GDM1 (cell line): ENCODE measurements at places on chromosomes 4 and X.
A peak's percentile ranks its signal among the peaks of the same experiment; 100 is the strongest.

GRCh38 chrX:49291615-49292337, 11.7 kb upstream of the GAGE10 start:
- DNase-seq = peak; percentile 59

DNA sequence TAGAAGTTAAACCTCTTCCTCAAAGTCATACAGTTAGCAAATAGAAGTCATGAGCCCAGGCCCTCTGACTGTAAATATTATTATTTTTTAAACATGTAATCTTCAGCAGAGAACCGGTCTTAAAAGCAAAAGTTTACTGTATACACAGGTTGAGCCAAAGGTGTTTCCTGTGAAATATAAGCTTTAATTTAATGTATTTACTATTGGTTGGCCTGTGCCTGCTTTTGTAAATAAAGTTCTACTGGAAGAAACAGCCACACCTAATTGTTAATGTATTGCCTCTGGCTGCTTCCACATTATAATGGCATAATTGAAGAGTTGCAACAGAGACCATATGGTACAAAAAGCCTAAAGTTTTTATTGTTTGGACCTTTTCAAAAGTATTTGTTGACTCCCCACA, 61.0 kb upstream of the PRDM8 start:
- DNase-seq = no peak

- DNase-seq = no peak
These were observed 22.8 kb downstream of the RAB28 start for GRCh38 chr4:13461191-13461905.

- DNase-seq = no peak
These were observed 6.0 kb upstream of the PDLIM3 start for GRCh38 chr4:185541251-185541727.

- no peak for DNase-seq
These were observed 4.6 kb upstream of the LUZP4 start for GRCh38 chrX:115284877-115285276.

- no peak for DNase-seq
These were observed 94.0 kb downstream of the AFAP1 start for GRCh38 chr4:7845493-7846128.

DNA sequence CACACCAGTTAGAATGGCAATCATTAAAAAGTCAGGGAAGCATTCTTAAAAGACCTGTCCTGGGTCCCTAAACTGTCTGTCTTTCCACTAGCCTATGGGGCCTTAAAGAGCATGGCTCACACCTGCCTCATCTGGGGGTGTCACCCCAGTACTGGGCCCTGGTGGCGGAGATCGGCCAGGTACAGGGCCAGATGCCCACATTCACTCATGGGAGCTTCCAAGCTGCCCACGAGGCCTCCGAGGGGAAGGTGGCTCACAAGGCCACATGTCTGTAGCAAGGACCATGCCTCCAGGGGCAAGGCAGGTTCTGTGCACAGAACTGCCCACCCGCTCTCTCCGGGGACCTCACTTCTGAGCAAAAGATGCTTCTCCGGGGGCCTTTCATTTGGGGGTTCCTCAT, 55.5 kb upstream of the AFAP1 start:
- no peak for DNase-seq

GRCh38 chrX:45447331-45447730, 246.7 kb upstream of the DIPK2B start:
- DNase-seq = no peak

- no peak for DNase-seq
These were observed 39.2 kb downstream of the POLA1 start for GRCh38 chrX:24732766-24733500.

DNA sequence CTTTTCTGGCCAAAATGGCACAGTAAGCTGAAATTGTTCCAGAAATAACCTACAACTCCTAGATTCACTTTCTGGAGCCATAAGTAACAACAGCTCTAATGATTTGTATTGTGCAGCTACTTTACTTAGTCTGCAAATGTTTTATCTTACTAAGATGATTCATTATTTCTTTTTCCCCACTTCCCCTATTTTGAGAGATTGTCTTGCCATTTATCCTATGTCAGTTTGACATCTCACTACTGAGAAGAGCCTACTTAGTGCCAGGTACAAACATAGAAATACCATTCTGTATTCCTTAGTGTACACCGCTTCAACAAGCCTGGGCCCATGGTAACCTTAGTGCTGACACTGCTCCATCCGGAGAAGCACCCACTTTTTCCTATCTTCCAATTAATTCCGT, 13.8 kb upstream of the STK26 start:
- DNase-seq = no peak

DNA sequence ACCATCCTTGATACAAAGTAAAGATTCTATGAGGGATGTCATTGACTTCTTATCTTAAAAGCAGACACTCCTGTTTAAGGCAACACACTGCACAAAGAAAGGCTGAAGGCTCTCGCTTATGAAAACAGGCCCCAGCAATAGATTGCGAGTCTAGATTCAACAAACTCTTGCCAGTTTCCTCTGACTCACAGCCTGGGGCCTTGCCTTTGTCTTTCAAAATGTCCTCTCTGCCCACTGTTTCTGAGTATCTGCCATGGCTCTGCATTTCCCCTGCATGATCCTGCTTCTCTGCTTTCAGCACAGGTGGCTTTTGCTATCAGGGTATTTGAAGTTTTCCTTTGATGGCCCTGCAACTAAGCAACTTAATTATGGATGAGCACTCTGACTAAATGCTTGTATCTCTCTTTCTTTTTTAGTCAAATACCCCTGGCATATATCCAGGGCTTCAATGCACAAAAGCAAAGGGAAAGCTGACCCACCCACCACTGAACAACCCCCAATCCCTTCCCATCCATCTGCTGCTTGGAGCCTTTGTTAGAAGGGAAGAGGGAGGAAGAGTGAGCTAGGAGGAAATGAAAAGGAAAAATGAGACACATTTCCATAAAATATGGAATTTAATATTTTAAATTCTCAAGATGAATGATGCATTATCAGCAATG, 32.2 kb downstream of the NDP start:
- no peak for DNase-seq

- no peak for DNase-seq
These were observed 541.9 kb upstream of the BOD1L1 start for GRCh38 chr4:14169460-14169859.

DNA sequence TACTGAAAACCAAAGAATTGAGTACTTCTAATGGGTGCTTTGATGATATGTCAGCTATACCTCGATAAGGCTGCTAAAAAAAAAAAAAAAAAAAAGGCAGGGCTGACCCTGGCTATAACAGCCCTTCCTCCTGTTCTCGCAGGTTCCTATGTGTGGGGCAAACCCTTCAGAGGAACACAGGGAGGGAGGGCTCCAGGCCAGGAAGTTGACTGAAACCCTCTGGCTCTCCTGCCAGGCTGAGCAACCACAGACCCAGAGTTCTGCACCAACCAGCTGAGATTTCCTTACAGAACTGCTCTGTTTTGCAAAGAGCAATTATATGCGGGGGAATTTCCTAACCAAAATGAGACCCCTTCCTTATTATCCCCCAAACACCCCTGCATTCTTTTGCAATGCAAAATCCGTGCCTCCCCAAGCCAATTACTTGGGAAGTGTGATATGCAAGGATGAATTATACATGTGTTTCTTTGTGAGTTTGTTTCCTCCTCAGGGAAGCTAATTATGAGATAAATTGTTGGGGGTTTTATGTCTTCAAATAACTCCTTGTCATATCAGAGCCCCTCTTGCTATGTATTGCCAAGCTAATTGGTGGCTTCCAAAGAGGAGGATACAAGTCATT, 45.6 kb downstream of the PDHA1 start:
- no peak for DNase-seq

- no peak for DNase-seq
These were observed 186.7 kb downstream of the LARP7 start for GRCh38 chr4:112823606-112824005.

DNA sequence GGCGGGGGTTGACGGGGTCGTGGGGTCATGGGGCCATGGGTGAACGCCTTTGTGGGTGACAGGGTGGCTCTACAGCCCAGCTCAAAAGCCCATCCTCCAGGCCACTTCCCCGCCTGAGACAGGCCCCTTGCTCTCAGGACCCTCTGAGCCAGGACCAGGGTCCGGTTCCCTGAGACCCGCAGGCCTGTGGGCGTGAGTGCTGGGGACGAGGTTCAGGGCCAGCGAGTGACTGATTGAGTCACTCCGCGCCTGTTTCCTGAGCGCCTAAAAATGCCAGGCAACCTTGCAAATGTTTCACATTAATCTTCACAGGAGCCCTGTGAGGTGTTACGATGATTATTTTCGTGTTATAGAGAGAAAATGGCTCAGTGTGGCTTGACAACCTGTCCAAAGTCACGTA, 97.8 kb downstream of the ZNF674 start:
- DNase-seq = no peak

GRCh38 chrX:118974908-118975671, 672 bp downstream of the LONRF3 start:
- DNase-seq = no peak

DNA sequence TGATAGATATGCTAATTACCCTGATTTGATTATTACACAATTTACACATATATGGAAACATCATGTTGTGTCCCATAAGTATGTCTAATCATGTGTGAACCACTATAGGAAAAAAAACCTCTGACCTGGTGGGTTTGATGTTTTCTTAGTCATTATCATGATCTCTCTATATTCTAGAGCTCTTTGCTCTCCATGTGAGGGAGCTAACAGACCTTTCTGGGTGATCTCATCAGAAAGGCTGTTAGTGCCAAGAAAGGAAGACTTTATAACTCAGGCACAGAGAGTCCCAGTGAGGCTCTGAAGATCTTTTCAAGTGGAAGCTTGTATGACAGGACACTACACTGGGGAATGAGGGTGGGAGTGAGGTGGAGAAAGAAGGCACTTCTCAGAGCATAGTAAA, 527.7 kb upstream of the MAGEB2 start:
- DNase-seq = no peak

DNA sequence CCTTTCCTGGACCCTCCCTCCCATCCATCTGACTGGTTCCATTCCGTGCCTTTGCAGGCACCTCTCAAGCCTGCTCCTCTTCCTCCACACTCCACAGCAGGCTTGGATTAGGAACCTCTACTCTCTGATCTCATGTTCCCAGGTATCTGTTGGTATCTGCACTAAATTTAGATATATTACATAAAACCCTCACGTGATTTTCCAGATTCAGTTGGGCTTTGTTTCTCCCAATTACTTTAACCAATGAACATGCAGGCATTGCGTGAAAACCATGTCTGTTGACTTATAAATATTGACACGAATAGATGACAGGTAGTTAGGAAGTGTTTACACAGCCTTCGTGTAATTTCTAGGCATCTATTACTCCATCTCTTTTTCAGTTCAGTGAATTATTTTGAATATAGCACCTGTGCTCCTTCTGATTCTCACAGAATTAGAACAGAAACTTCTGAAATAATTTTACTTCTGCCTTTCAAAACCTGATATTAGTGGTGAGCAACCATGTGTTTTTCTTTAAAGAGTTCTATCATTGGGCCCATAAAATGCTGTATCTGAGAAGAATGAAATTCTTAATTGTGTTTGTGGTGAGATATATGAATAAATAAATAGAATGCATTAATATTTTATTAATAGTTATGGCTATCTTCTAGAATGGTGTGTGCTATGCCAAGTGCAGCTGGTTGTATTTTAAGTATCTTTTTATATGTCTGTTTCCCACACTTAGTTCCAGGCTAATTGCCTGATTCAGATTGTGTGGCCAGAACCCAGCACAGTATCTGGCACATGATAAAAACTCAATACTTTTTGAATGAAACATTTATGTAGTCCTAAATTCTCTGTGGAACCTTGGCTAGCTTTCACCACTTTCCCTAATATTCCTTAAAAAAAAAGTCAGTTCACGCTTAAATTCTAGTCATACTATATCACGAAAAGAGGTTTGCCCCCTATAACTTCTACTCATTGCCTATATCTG, 304.8 kb downstream of the QDPR start:
- DNase-seq = no peak

DNA sequence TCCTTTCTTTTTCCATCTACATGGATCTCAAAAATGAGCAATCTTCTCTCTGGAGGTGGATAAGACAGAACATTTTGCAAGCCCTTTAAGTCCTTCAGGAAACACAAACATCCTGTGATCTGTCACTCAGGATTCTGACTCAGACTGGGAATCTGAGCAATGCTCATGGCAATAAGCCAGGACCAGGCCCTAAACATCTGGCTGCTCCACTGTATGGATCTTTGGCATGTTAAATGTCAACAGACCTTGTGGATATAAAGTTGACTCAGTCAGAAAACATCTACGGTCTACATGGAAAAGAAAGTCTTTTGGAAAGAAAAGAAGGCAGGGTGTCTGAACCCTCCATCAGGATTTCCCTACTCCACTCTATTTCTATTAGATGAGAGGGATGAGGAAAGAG, 17.8 kb upstream of the CHIC2 start:
- DNase-seq = no peak

- no peak for DNase-seq
These were observed 1548.7 kb downstream of the PCDH7 start for GRCh38 chr4:32268863-32269262.

DNA sequence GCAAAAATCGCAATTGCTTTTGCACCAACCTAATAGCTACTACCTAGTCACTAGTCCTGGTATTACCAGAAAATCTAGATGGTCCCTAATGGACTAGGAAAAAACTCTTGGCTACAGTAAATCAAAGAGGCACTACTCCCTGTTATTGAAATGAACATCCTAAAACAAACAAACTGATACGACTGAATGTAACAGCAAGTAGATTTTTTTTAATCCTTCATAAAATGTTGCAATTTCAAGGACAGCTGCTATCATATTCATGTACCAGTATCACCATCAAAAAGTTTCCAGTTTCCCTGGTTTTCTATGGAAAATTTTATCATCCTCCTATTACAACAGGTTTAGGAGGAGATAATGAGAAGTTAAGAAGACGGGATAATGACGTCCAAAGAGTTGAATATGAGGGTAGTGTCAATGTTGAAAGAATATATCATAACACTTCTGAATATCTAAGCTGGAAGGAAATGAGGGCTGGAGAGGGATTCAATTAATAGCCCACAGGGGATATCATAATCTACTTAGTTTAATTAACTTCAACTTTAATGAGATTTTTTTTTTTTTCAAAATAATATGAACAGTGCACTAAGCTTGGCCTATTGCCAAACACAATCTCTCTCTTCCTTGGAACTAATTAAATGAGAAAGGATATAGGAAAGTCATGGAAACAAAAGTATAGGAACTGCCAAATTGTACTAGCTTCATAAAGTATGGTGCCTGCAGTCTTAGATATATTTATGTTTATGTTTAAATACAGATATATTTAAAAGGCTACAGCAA, 94.8 kb upstream of the SMIM10 start:
- DNase-seq = no peak

DNA sequence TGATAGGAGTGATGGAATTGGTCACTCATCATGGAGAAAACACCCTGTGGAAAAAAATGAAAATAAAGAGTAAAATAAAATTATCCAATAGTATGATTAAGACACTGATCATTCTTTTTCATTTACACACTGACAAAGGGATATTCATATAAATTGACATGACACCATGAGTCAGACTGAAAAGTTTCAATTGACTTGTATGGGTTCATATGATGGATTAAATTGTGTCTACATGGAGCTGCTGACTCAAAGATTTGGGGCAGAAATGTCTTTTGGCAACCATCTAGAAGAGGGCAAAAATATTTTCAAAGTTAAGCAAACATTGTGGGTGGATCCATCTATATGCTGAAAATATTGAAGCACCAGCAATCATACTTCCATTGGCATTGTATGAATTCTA, 153.4 kb upstream of the PPP3CA start:
- no peak for DNase-seq

GRCh38 chr4:165621983-165622382, 243.2 kb downstream of the CPE start:
- DNase-seq = no peak
